ENCODE measurements at places on chromosomes 16 and 17.

DNA sequence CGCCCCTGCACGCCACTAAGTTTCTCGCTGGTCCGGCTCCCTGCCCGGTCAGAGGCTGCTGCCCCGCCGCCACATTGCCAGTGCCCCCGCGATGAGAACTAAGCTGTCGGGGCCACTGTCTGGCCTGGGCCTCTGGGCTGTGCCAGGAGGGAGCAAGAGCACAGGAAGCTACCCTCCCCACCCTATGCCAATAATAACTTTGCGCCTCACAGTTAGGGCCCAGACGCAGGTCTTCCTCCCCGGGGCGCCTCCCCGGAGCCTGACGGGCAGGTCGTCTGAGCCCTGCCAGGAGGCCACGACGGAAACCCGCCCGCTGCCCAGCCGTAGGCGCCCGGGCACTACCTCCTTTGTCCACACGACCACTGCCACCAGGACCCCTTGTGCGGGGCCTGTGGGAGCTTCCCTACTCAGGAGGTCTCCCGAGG, 1.5 kb downstream of the ZFPM1 start:
- DNase-seq, result no peak

- no peak for DNase-seq
Measured at GRCh38 chr16:55393991-55394390, 70.0 kb downstream of the IRX6 start.

- no peak for DNase-seq
Measured at GRCh38 chr17:34869641-34870040, 91.6 kb downstream of the CCT6B start.

DNA sequence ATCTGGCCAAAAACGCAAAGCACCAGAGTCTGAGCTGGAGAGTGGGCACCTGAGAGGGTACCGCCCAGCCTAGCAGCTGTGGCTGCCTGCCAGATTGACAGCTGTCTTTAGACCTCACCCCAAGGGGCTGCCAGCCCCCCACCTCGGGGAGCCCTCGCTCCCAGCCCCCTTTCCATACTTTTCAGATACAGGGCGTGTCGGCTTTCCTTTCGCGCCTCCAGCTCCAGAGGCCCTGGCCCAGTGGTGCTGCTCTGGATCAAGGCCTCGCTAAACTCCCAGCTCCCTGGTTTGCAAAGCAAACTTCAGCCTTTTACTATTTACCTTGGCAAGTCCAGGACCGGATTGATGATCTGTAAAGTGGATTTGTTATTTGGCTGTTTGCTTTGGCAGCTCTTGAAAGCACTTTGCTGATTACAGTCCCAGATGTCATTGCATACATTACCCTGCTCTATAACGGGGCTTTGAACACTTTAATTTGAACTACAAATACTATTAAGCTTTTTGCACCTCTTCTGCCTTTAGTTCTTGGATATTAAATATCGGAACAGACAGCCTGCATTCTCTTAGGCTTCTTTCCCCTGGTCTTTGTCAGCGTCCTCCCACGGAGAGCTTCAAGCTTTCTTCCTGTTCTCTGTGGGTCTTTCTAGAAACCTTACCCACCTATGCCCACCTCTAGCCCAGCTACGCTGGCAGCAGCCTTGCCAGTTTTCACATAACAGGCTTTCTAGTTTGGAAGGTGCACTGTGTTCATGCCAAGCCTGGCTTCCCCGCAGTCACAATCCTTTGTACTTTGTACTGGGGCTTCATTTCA, 63.6 kb upstream of the TBX2 start:
- DNase-seq, result no peak

DNA sequence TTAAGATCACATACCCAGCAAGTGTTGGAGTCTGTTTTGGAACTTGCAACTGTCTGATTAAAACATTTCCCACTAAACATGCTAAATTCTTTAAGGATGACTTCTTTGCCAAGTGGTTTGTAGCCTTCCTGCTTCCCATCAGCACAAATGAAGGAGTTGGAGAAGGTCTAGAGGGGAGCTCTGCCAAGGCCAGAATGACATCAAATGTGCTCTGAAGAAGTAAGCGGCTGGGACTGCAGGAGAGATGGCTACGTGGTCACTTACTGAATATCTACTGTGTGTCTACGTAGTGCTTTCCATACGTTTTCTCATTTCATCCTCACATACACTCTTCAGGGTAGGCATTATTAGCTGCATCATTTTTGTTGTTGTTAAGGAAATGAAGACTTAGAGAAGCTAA, 135.7 kb upstream of the NLRP1 start:
- DNase-seq, result no peak

GRCh38 chr16:85026703-85027102, 892 bp upstream of the KIAA0513 start:
- DNase-seq, result no peak

- DNase-seq, result no peak
Measured at GRCh38 chr16:75379911-75380847, 53.1 kb downstream of the CFDP1 start.
